ENCODE measurements at places on chromosomes 5 and 9. TPM values are rescaled to one million over a fixed set of nuclear protein-coding genes. Genes with fewer than 3 reads are reported as not detected.

Gene SPATA31E1
- total RNA-seq = not detected

Gene TMEM215
- total RNA-seq = not detected

Gene TAF11L5
- total RNA-seq = not detected

Gene GRIN3A
- 0.03 TPM for total RNA-seq

Gene XRCC4
- 12.5 TPM for total RNA-seq

Gene NOXA1
- 3.7 TPM for total RNA-seq

Gene ORM1
- 3.5 TPM for total RNA-seq

Gene TLX3
- not detected for total RNA-seq

Gene ANKRD31
- total RNA-seq = not detected

Gene MYMK
- total RNA-seq = not detected

Gene TTC16
- 0.05 TPM for total RNA-seq

Gene PRR16
- not detected for total RNA-seq

Gene IL7R
- 0.90 TPM for total RNA-seq

Gene PCDHA5
- 0.10 TPM for total RNA-seq

Gene RGP1
- 43.3 TPM for total RNA-seq

All from Panc1 (cell line).